ENCODE measurements at places on chromosomes 11 and 22.

GRCh38 chr11:94768602-94769541, 716 bp downstream of the AMOTL1 start:
- peak overlapping the region; percentile 30 for H3K4me3 ChIP-seq
- no peaks in the 10 kb centered on the region for H3K36me3 ChIP-seq
- peaks cover 17% of the 10 kb centered on the region for H3K27me3 ChIP-seq
- no peaks in the 10 kb centered on the region for H3K4me1 ChIP-seq

DNA sequence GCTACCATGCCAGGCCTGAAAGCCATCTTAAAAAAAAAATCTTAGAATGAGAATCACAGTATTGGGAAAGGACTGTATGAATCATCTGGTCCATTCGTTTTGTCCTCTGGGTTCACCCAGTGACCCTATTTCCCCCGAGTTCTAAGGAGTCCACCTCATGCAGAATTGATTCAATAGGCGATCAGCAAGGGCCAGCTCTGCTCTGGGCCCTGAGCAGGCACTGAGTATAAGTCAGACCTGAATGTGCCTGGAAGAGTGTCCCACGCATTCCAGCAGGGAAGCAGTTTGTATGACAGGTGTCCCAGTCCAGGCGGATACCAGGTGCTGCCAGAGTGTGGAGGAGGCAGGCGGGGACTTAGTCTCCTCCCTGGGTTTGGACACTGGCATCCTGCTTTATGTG, 883 bp upstream of the HMOX1 start:
- peaks cover 39% of the 10 kb centered on the region for H3K4me1 ChIP-seq
- peaks cover 2% of the 10 kb centered on the region for H3K36me3 ChIP-seq
- DNase-seq: no peak
- peak overlapping the region; percentile 82 for H3K4me3 ChIP-seq

DNA sequence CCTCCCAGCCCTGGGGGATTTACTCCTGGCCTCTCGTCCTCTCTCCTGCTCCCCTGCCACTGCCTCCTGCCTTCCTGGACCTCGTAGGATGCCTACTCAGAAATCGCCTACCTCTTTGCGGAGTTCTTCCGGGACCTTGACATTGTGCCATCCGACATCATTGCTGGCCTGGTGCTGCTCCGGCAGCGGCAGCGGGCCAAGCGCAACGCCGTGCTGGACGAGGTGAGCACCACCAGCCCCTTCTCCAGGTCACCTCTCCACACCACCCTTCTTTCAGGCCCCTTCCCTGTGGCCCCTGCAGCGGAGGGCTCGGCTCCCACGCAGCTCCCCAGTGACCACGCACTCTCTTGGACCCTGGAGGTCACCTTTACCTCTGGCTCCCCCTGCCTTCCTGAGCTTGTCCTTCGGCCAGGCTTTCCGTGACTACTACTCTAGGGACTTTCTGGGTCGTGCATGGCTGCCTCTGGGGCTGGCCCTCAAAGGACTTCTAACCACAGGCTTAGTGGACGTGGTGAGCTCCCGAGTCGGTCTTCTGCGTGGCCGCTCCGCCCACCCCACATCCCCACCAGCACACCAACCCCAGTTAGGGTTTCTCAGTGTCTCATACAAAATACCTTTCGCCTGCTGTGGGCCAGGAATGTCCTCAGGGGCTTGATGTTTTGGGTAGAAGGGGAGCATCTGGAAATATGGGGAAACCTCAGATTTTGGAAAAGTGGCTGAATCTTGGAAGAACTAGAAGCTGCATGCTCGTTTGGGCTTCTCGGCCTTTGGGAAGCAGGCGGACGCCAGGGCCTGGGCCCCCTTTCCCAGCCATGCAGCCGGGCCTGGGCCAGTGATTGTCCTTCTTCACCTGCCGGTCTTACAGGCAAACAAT, 24.1 kb upstream of the MYRF start:
- no peak for DNase-seq
- no peak overlapping the region for H3K27ac ChIP-seq
- H3K36me3 ChIP-seq: no peaks in the 10 kb centered on the region
- H3K4me1 ChIP-seq: peaks cover 2% of the 10 kb centered on the region
- peaks cover 7% of the 10 kb centered on the region for H3K27me3 ChIP-seq

DNA sequence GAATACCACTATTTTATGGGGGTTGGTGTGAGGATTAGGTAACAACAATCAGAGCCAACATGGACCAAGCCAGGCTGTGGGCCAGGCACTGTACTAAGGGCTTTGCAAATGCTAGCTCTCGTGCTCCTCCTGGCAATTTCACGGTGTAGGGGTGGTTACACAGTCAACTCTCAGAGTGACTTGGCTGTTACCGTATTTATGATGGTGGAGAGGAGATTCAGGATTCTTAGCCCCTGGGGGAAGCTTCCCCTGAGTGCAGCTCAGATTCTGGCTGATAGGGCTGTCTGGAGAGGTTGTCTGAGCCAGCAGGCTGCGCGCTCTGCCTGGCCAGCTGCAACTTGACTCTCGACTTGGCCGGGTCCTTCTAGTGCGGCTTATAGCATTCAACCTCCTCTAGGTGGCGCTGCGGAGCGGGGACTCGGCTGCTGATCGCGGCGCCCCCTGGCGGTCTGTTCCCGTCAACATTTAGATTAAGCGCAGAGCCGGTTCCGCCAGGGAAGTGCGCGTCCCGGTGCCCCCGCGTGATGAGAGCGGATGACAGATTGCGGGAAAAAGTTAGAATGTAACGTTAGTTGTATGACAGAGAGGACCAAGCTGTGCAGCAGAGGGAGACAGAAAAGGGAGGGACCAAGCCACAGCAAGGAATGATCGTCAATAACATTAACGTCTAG, 4.5 kb upstream of the NCF4 start:
- H3K4me1 ChIP-seq: peaks cover 29% of the 10 kb centered on the region
- no peak overlapping the region for H3K27ac ChIP-seq
- H3K4me3 ChIP-seq: peak overlapping the region; percentile 67
- DNase-seq: peak; percentile 100
